Stimulated activated naive CD8-positive, alpha-beta T cell treated with anti-CD3 and anti-CD28 coated beads, Interleukin-15, Interleukin-2, amounts not matched to agents 100 U/mL and 50 U/mL, for 24 hours (primary cell): ENCODE measurements at places on chromosomes 5 and 9.

GRCh38 chr9:86788456-86788855 is 158.8 kb downstream of the GAS1 start:
- DNase-seq: no peak

GRCh38 chr5:149860801-149861322 is 83.7 kb downstream of the PDE6A start:
- DNase-seq: peak; percentile 18

DNA sequence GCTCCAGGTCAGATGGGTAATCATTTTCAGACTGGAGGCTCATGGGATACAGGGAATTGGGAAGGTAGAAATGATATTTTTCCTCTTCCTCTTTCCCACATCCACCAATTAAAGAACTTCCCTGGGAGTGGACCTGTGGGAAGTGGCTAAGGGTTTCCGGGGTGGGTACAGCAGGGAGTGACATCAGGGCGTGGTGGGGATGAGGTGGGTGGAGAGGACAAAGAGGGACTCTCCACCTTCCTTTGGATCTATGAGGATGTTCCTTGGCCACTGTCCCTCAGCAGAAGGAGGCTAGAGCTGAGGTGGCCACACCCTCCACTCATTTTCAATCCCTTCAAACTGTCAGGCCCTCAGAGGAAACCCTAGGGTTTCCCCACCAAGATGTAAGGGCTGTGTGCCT is 54.7 kb downstream of the IRF1 start:
- no peak for DNase-seq

DNA sequence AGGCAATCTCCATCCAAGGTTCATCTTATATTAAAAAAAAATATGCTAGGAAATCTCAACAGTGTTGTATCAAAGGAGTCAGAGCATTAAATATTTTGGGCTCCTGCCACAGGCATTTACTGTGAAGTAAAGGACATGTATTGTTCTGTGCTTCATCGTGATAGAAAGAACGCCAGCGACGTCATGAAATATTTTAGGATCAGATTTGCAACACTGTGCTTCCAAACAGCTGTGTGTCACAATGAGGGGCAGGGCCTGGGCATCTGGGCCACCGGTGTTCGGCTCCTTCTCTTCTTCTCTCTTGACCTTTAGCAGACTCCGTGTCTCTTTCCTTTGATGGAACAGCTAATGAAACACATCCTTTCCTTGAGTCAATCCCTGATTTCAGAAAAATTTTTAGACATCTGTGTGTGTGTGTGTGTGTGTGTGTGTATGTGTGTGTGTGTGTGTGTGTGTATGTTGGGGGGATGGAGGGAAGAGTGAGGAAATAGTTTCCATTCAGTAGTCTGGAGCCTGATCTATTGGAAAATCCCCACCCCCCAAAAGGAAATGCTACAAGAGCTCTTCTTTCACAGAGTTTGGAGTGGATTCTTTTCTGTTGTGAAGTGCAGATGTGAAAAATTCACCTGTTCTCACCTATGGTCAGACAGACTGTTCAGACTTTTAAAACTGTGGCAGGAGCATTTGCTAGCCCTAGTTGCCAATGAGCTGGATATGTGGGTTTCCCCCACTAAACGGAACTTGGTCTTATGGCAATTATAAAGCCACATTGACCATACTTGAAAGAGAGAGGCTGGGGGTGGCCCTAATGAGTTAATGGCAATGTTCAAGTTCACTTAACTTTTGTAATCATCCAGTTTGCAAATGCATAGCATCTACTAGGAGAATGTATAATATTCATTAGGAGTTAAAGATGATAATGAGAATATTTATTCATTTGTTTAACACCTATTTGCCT is 18.1 kb upstream of the TNC start:
- DNase-seq: no peak

DNA sequence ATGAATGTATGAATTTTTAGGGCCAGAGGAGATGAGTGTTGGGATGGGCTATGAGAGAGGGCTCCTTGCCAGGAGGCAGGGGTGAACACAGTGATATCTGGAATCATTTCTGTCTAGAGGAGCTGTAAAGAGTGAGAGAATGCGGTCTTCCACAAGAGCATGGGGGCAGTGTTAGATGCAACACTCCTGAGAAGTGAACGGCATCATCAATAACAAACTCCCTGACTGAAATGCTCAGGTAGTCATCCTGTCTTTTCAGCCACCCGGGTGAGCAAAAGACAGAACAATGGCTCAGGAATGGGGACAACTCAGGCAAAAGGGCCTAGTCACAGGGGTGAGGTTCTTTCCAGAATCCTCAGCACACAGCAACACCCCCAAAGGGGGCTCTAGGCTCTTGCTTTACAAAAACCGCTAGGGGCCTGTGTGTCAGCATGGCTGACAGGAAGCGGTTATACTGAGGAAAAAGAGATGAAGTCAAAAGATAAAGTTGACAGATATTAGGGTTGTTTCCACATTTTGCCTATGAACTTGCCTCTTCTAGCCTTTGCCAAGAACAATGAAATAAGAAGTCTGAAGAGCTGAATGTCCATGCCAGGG is 104.6 kb upstream of the LRRTM2 start:
- peak; percentile 41 for DNase-seq

DNA sequence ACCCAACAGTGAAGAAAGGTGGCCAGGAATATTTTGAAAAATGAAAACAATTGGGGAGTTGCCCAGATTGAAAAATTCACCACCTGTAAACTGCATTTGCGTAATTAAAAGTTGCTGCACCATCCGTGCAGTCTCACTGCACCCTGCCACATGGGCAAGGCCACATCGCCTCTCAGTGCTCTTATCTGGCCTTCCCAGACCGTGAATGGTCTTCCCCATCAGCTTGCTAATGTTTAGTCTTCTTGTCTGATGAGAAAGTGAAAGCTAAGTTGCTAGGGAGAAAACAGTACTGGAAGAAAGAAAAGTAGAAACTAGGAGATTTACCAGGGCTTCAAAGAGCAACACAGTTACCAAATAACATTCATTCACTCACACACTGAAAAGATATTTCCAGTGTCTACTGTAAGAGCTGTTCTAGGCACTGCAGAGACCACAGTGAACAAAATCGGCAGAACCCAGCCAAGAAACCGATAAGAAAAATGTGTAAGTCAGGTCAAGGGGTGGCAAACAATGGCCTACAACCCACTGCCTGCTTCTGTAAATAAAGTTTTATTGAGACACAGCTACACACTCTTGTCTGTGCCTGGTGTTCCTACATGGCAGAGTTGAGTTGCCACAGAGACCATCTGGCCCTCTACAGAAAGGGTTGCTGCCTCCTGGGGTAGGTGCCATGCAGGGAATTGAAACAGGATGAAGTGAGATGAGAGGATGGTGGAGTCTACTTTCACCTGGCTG is 51.2 kb upstream of the CTSL start:
- no peak for DNase-seq

- no peak for DNase-seq
Measured at GRCh38 chr9:86459191-86459590, 105.0 kb upstream of the TUT7 start.

GRCh38 chr5:112412346-112412745 is 6.7 kb downstream of the EPB41L4A start:
- no peak for DNase-seq

DNA sequence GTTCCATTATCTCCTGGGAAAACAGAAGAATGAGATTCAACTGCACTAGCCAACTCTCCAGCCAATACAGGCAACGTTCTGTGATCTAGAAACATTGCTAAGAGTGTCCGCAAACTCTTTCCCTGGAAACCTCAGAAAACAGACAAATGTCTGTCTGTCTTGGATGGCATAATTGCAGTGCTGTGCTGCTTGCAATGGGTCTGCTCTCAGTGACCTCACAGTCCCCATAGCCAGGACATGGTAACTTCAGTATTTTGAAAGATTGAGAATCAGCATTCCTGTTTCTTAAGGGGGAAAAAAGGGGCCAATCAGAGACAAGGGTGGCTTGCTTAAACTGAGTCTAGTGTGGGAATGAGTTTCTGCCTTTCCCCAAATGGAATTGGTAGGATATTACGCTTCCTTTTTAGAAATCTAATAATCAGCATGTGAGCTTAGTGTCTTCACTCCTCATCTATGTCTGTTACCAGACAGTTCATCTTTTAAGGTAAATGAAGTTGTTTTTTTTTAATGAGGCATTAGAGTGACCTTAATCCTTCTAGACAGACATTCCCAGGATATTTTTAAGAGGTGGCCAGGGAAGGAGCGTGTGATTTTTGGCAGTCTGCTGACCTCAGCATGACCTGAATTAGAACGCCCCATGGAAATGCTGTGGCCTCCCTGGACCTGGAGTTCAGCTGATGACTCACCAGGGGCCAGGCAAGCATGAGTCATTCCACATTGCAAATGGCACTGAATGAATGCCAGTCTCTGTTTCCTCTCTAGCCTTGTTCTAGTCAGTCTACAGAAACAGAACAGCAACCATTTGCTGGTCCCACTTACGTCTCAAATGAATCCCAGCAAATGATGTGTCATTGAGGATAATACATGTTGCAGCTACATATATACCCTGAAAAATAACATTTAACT is 210.2 kb upstream of the ACTBL2 start:
- DNase-seq: peak; percentile 6

DNA sequence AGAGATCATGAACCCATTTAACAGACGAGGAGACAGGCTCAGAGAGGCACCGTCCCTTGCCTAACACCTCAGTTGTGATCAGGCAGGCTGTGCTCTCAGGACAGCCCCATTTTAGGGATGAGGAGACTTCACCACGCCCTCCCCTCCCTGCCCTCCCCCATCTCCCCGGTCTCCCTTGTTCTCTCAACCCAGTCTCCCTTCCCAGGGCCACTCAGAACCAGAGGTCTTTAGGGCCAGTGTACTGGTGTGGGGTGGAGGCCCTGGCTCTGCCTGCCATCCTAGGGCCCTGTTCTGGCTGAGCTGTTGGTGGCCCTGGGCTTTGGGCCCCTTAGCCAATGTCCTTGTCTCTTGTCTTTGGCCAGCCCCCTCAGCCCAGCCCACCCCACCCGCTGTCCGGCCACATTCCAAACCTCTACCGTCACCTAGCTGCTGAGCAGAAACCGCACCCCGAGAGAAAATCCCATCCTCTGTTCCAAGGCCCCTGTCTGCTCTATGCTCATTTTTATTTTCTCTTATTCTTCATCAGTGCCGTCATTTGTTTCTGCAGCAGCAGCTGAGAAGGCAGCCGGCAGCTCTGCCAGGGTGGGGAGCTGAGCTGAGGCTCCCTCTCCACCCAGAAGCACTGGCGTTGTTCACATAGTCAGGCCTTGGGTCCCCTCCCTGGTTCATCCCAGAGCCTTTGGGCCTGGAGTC is 33.9 kb downstream of the OLFML2A start:
- no peak for DNase-seq

- DNase-seq: no peak
Measured at GRCh38 chr9:73143711-73144328, 7.8 kb upstream of the ANXA1 start.
